Left ventricle myocardium inferior (tissue), 1 donor: ENCODE measurements at places on chromosomes 5 and 9.

GRCh38 chr5:132436936-132437335 lies 53.6 kb downstream of the IRF1 start:
- no peak for DNase-seq

GRCh38 chr9:80467632-80468031 lies 895.9 kb downstream of the TLE4 start:
- no peak for DNase-seq

GRCh38 chr9:132061526-132061925 lies 18.1 kb downstream of the MED27 start:
- DNase-seq, result no peak

GRCh38 chr5:67581203-67581602 lies 384.6 kb upstream of the CD180 start:
- DNase-seq, result no peak

DNA sequence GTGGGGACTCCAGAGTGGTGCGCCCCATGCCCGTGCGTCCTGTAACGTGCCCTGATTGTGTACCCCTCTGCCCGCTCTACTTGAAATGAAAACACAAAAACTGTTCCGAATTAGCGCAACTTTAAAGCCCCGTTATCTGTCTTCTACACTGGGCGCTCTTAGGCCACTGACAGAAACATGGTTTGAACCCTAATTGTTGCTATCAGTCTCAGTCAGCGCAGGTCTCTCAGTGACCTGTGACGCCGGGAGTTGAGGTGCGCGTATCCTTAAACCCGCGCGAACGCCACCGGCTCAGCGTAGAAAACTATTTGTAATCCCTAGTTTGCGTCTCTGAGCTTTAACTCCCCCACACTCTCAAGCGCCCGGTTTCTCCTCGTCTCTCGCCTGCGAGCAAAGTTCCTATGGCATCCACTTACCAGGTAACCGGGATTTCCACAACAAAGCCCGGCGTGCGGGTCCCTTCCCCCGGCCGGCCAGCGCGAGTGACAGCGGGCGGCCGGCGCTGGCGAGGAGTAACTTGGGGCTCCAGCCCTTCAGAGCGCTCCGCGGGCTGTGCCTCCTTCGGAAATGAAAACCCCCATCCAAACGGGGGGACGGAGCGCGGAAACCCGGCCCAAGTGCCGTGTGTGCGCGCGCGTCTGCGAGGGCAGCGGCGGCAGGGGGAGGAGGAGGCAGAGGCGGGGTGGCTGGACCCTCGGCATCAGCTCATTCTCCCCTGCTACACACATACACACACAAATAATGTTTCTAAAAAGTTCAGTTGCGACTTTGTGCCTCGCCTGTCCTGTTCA lies 668 bp downstream of the GLIS3 start:
- DNase-seq, result peak; percentile 24

GRCh38 chr5:173326501-173326960 lies 1.7 kb downstream of the STC2 start:
- no peak for DNase-seq

DNA sequence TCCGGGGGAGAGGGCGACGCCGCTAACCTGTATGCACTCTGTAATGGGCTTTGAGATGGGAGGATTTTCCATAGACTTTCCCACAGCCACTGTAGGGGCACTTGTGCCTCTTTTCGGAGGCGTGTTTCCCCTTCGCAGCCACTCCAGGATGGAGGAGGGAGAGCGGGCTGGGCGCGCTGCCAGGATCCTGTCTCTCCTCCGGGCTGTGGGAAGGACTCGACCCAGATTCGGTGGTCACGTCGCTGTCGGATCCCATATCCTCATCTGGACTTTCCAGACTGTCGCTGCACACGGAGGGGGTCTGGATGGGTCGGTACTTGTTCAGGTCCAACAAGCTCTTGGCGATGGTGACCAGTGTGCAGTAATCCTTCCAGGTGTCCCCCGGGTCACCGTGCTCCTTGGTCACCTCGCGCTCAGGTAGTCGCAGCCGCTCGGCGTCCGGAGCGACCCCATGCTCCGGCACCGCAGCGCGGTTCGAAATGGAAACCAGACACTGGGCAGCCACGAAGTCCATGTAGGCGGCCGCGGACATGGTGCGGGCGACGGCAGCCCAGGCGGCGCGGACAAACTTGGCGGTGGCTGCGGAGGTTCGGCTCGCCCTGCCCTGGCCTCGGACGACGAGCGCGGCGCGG lies 1.5 kb downstream of the KLF9 start:
- DNase-seq, result peak; percentile 90

DNA sequence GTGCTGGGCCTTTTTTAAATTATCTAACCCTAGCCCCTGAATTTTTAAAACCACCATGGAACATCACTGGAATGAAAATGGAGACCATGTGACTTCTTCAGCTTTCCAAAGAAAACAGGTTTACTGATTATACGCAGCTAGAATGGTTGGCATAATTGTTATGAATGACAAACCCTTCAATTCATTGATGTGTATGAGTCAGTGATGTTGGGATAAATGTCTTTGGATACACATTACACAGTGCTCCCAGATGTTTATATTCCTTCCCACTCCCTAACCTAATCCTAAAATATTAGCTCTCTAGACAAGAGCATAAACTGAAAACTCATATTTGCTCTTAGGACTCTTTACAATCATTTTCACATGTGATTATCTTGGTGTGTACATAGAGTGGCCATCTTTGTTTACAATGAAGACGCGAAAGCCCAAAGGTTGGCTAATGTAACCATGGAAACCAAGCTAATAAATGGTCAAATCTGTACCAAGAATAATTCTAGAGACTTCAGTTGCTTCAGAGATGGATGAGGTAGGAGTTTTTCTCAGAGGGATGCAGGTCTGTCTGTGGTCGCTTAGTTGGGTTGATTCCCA lies 131.2 kb upstream of the HMHB1 start:
- DNase-seq, result no peak

DNA sequence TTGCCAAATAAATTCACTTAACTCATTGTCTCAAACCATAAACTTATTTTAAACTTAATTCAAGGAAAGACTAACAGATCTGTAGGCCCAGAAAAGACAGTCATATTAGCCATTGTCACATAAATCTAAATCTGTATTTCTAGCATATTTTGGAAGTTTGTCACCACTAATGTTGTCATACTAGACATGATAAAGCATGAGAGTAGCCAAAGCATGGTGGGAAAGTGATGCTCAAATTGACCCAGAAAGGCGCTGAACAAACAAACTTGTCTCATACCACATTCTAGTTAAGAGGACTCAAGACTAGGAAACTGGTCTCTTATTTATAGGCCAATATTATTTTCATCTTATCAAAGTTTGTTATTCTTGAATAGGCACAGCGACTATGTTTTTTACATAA lies 99.4 kb downstream of the VCAN start:
- DNase-seq, result no peak

DNA sequence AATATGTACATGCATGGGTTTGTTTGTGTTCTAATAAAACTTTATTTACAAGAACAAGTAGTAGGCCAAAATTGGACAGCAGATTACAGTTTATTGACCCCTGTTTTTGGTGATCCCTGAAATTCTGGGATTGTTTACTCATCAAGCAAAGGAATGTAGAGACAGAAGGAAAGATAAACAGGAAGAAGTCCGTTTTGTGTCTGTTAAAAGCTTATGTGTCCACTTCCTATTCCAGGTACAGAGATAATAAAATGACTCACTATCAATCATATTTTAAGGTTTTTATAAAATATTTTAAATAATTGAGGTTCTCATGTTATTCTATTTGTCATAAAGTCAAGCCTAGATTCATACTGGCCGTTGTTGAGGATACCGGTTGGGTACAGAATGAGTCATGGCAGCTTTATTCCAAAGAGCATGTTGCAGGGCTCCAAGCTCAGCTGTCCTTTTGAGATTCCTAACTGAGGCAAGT lies 214.9 kb upstream of the DAB2 start:
- no peak for DNase-seq

DNA sequence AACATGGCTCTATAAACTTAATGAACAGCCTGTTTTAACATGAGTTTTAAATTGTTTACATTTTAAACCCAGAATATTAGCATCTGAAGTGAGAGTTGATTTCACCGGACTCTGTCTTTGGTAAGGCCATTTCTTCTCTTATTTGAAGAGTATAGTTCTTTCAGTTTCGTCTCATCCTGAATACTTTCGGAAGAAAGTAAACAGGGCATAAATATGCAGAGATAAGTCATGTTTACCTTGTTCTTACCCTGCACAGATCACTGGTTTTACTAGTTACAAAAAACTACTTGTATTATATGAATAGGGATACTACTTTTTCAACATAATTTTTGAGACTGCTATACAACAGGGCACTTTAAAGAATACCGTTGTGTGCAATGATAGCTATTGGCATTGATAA lies 656.3 kb upstream of the ZNF608 start:
- no peak for DNase-seq

DNA sequence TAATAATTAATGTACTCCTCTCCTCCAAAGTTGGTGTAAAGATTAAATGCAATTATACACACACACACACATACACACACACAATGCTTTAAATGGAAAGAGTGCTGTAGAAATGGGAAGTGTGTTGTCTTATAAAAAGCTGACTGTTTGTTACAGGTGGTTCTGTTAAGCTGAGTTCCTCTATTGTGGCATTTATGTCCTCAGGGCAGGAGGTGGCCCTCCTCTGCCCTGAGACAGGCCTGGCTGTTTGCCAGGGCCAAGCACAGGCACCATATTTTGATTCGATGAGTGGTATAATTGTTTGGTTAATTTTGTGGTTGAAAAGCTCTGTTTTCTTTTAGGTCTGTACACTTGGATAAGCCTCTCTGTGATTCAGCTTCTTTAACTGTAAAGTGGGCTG lies 573.9 kb downstream of the KIF4B start:
- no peak for DNase-seq

GRCh38 chr9:75964427-75964826 lies 74.0 kb downstream of the PCSK5 start:
- DNase-seq, result no peak

DNA sequence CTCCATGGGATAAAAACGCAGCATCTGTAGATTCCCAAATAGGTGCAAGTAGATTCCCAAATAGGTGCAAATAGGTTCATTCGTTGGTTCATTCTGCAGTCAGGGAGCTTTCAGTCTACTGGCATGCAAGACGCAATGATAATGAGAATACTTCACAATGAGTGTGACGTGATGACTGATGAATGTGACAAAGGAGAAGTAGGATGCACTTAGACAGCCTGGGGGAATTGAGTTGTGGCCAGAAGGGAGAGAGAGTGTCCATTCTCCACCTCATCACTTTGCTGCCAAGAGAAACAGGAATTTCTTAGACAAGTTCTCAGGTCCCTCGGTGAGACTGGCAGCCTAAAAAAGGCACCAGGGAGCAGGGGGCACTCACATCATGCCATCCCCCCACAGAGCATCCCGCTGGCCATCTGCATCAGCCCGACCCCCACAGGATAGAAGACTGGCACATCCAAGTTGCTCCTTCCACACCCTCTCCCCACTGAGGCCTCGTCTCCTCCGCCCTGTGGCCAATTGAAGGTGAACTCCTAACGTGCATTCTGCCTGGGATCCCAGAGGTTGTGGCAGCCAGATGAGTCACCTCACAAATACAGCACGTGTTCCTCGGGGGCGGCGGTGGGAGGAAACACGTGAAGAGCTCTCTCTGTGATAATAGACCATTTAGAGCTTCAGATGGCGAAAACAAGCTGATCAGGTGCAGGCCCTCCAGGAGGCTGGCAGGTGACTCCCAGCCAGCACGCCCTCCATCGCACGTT lies 19.9 kb upstream of the KCNIP1 start:
- DNase-seq, result no peak
